ENCODE measurements at places on chromosomes 4 and X. TPM values are rescaled to one million over a fixed set of nuclear protein-coding genes. Genes with fewer than 3 reads are reported as not detected.

- DNase-seq: no peak
Measured at GRCh38 chr4:115575851-115576250, 462.4 kb upstream of the NDST4 start.

- DNase-seq: no peak
Measured at GRCh38 chr4:52945326-52945898, 83.3 kb downstream of the RASL11B start.

DNA sequence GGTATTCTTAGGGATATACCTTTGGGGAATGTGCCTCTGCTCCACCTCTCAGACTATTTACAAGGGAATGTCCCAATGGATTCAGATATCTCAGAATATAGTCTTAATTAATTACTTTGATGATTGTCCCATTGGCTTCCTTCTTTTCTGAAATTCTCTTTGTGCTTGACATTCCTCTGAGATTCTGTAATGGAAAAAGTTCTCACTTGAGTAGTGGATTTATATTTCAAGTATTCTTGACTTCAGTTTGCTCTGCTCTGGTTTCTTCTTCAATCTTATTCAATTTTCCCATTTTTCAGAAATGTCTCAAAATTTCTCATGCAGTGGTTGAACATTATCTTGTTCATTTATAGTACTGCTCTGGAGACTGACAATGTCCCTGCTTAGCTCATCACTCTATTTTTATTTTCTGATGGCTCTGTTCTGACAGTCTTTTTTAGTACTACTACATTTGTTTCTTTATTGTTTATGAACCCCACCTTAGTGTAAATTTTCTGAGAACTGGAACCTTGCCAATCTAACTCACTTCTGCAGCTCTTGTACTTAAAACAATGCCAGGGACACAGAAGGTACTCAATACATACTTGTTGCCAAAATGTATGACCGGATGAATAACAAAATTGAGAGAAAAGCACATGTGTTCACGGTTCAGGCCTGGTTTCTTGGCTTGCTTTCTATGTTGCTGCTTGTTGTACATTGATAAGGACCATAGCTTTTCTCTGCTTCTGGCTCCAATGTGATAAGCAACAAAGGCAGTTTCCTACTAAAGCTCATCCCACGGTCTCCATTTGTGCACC lies 471.7 kb downstream of the GASK1B start:
- no peak for DNase-seq

GRCh38 chr4:137468836-137469235 lies 63.5 kb downstream of the PCDH18 start:
- DNase-seq: no peak

DNA sequence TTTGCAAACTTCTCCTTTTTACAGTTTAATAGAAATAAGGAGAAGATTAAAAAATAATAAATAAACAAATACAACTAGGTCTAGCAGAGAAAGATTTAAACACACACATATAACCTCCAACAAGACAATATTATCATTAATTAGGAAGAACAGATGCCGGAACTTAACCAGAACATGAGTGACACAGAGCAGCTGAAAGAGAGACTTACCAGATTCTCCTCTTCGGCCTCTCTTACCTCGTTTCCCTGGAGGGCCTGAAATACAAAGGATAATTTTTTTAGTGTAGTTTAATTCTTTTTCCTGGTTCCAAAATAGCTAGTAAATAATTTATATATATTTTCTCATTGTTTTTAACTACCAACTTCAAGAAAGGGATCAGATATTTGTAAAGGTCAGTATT lies 252.5 kb downstream of the COL25A1 start:
- no peak for DNase-seq

- DNase-seq: no peak
Measured at GRCh38 chr4:82124932-82125786, 248.6 kb downstream of the HNRNPD start.

GRCh38 chr4:21815651-21816377 lies 132.8 kb downstream of the KCNIP4 start:
- no peak for DNase-seq

GRCh38 chr4:88320780-88321373 lies 36.5 kb upstream of the PPM1K start:
- DNase-seq: no peak

CTAG1B gene
- total RNA-seq: not detected

MAGEA3 gene
- not detected for total RNA-seq

MCF2 gene
- not detected for total RNA-seq
